Stomach (tissue), 19 donors: ENCODE measurements at places on chromosomes 1 and 21. TPM values are rescaled to one million over a fixed set of nuclear protein-coding genes. Genes with fewer than 3 reads are reported as not detected.

Gene RGS8
- total RNA-seq: not detected

Gene FCER1G
- 27.0 TPM for total RNA-seq

Gene ADAM30
- total RNA-seq: not detected

Gene KIRREL1
- 4.1 TPM for total RNA-seq

Gene SIPA1L2
- 13.8 TPM for total RNA-seq

Gene CFHR4
- not detected for total RNA-seq

Gene HHAT
- total RNA-seq: 0.58 TPM

DNA sequence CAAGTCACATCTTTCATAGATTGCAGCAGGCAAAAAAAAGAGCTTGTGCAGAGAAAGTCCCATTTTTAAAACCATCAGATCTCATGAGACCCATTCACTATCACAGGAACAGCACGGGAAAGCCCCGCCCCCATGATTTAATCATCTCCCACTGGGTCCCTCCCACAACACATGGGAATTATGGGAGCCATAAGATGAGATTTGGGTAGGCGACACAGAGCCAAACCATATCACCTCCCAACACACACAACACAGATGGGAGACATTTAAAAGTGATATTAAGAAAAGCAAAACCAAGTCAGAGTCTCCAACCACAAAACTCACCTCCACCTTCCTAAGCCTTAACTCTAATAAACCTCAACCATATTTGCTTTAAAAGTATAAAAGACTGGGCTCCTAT, 61.5 kb upstream of the TIAM1 start:
- DNase-seq: no peak

- no peak for DNase-seq
These were observed 366.1 kb upstream of the PTBP2 start for GRCh38 chr1:96355521-96355920.

DNA sequence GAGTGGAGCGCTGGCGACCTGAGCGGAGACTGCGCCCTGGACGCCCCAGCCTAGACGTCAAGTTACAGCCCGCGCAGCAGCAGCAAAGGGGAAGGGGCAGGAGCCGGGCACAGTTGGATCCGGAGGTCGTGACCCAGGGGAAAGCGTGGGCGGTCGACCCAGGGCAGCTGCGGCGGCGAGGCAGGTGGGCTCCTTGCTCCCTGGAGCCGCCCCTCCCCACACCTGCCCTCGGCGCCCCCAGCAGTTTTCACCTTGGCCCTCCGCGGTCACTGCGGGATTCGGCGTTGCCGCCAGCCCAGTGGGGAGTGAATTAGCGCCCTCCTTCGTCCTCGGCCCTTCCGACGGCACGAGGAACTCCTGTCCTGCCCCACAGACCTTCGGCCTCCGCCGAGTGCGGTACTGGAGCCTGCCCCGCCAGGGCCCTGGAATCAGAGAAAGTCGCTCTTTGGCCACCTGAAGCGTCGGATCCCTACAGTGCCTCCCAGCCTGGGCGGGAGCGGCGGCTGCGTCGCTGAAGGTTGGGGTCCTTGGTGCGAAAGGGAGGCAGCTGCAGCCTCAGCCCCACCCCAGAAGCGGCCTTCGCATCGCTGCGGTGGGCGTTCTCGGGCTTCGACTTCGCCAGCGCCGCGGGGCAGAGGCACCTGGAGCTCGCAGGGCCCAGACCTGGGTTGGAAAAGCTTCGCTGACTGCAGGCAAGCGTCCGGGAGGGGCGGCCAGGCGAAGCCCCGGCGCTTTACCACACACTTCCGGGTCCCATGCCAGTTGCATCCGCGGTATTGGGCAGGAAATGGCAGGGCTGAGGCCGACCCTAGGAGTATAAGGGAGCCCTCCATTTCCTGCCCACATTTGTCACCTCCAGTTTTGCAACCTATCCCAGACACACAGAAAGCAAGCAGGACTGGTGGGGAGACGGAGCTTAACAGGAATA, 4.2 kb downstream of the TFAP2E start:
- DNase-seq: peak; percentile 75

DNA sequence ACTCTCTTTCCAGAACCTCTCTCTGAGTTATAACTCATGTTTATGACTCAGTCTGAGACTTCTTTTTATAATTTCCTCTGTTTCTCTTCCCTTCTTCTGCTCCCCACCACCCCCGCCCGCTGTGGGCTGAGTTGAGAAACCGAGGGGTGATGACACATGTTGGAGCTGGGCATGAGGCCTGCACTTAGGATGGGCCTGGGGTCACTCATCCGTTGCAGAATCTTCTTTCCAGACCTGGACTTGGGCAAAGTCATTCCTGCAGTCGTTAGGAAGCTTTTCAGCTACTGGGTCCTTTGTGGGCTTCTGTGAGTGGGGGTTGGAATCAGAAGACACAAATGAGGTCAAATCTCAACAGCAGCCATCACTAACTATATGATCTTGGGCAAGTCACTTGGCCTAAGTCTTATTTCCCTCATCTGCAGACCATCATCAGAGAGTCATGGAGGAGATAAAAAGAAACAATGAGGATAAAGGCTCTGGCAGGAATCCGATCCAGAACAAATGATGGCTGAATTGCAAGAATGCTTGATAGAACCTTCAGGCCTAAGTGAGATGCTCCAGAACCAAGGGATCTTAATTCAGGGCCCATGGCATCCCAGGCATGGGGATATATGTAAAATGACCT, 53.4 kb downstream of the RPS6KA1 start:
- DNase-seq: no peak

- DNase-seq: no peak
These were observed 391.5 kb downstream of the NTNG1 start for GRCh38 chr1:107532318-107532717.

DNA sequence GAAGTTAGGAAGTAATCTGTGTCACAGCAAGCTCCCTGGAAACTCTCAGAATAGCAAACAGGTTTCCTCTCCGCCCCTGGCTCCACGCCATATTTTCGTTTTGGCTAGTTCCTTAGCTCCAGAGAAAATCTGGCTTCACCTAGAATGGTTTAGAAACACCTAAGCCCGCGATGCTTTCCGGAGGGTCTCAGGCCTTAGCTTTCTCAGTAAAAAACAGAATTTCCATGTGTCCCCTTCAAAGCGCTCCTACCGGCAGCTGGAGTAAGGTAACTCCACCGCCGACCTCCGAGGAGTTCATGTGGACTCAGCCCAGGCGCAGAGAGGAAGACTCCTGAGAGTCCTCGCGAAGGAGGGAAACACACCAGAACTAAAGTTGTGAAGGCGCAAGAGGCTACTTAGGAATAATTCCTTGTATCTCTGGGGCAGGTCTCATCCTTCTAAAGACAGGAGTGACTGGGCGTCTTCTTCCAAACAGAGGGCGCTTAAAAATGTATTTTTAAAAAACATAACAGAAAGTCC, 406 bp downstream of the KIAA0040 start:
- DNase-seq: peak; percentile 85

DNA sequence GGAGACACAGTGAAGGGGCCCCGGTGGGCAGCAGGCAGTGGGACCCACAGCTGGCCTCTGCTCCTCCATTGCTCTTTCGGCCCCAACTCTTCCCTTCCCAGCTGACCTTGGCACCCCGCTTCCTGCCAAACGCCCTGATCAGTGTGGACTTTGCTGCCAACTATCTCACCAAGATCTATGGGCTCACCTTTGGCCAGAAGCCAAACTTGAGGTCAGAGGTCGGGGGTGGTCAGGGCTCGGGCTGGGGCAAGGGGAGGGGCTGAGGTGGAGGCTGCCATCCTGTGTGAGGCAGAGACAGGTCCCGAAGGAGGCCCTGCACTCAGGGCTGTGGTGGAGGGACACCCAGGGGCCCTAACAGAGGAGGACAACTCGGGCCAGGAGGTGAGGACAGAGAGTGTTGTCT, 13.7 kb downstream of the PODN start:
- no peak for DNase-seq

DNA sequence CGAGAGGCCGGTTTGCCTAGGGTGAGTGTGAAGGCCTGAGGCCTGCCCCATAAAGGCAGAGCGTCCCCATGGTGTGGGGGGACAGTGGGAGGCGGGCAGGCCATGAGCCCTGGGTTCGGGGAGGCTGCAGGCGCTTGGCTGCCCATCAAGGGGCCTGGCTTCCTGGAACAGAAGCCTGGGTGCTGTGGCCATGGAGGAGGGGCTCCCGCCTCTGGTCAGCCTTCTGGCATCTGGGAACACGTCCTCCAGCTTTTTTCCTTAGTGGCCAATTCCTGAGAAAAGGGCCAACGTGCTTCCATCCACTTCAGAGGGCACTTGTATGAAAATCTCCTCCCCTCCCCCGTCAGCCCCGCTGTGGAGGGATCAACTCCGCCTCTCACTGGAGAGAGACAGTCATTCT, 58.7 kb downstream of the PRDM16 start:
- no peak for DNase-seq

- DNase-seq: no peak
These were observed 67.6 kb downstream of the RASAL2 start for GRCh38 chr1:178161516-178161915.
